Stimulated activated CD8-positive, alpha-beta memory T cell treated with anti-CD3 and anti-CD28 coated beads, Interleukin-4, amount 100 ng/mL, for 48 hours (primary cell): ENCODE measurements at places on chromosomes 4 and X.

- no peak for DNase-seq
Observed at GRCh38 chr4:109671350-109671749, 31.9 kb downstream of the CASP6 start.

DNA sequence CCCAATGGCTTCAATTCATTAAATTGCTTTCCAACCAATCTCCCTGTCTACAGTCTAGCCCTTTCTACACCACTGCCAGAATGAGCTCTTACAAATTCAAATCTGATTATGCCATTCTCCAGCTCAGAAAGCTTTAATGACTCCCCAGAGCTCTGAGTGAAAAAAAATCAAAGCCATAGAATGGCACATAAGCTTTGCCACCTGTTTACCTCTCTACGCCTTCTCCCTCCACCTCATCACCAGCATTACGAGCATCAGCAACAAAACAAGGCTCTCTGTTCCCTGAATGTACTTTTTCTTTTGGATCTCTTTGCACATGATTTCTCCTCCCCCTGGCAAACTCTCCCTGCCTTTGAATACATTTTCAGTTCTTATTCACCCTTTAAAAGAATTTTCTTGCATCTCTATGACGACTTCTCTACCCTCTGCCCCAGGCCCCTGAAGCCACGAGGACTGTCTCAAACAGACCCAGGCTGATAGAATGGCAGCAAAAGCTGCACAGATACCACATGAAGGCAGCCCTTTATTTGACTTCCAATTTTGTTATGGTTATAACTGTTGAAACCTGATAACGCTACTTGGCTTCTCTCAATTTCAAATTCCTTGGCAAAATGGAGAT is 516.0 kb downstream of the PCDH7 start:
- no peak for DNase-seq

DNA sequence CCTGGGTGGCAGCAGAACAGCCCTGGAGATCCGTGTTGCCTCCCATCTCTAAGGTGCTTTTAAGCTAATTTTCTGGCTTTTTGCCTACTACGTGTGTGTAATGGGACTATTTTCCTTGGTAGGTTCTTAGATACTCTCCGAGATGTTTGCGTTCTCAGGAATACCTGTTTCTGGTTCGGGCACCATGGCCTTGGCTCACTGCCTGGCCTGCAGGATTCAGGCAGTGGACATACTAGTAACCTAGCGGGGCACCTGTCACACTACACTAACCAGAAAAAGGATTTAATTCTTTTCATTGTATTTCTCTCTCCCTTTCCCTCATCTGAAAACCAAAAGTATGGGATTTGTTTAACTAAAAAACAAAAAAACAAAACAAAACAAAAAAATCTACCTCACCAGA is 29.2 kb downstream of the FHIP1A start:
- DNase-seq: no peak

DNA sequence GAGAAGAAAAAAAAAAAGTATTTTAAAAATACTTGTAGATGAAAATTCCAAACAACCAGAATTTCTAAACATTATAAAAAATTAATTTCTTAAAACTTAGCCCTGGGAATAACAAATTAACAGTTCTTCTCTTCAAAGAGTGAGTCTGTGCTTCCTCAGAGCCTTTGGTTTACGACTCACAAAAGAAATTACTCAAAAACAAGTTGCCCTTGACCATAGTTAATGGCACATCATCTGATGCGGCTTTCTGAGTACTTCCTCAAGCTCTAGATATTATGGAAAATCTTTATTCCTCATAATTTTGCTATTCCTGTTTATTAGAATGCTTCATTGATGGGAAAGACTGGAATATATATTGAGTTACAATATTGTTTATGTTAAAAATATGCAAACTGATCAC is 23.7 kb downstream of the TAPT1 start:
- DNase-seq: no peak

GRCh38 chr4:814312-814850 is 11.5 kb downstream of the CPLX1 start:
- DNase-seq: no peak

- no peak for DNase-seq
Observed at GRCh38 chr4:181619651-181620050, 623.6 kb upstream of the TENM3 start.

GRCh38 chrX:8034058-8034457 is 106.8 kb upstream of the PNPLA4 start:
- no peak for DNase-seq

GRCh38 chrX:39096599-39096998 is 295.3 kb downstream of the MID1IP1 start:
- no peak for DNase-seq

GRCh38 chr4:88522702-88523324 is 763 bp downstream of the PYURF start:
- peak; percentile 65 for DNase-seq

DNA sequence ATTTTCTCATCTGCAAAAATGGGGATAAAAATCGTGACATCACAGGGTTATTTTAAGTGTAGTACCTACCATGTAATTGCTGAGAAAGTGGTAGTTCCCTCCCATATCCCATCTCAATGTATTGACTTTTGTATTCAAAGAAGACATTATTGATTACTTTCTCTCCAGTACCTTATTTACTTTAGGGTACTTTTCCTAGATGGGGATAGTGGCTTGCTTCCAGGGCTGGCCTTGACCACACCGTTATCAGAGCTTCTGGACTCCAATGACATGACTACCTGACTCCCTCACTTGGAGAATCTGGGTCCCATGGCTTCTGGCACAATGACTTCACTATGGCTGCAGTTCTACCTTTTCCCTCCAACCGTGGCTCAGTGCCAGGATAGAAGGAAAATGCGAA is 58.2 kb upstream of the EOLA2 start:
- DNase-seq: no peak

DNA sequence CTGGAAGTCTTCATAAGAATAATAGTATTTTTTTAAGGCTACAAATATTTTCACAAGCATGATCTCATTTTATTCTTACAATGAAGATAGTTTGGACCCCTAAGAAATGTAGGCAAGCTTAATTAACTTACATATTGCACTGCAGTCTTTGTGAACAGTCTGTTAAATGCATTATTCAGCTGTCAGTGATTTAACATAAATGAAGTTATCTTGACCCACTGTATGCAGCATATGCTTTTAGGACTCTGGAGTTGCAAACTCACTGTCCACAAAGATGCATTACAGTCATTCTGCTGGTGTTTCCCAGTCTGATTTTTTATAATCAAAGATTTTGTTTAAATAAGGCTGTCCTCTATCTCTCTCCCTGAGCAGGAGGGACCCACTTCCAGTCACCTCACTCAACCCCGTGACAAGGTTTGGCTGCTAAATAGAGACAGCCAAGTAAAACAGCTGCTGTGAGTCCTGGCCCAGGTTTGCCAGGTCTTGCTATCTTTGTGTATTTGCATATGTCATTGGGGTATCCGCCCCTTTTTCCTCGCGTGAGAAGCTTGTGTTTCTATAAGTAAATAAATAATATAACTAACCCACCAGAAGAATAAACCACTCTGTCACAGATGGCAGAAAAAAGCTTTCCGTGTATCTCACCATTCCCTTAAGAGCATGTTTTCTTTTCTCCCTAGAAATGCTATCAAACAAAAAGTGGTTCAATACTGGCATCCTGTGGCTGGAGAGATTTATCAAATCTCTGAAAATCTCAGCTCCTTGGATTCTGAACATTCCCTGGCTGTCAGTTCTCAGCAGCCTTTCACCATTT is 67.0 kb downstream of the SLC7A11 start:
- no peak for DNase-seq

DNA sequence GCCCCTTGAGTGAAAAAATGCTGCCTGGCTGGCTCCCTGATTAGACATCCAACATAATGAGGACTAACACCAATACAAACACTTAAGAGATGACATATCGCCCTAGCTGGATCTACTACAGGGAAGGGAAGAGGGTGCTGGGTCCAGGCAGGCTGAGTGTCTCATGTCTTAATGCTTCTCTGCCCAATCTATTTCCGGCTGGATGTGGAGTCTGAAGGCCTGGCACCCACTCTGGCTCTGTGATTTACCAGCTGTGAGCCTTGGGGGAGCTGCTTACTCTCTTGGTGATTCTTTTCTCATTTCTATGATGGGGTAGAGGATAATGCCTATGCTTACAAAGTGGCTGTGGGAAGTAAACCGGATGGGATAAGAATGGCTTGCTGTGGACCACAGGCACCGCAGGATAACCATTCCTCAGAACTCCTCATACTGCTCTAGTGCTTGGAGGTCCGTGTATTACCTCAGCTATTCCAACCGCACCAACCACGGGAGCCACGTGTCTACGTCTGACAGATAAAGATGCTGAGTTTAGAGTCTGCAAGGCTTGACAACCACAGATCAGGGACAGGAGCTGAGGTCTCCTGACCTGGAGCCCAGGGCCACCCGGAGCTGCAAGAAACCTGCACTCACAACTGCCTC is 161.7 kb downstream of the AFAP1 start:
- no peak for DNase-seq

DNA sequence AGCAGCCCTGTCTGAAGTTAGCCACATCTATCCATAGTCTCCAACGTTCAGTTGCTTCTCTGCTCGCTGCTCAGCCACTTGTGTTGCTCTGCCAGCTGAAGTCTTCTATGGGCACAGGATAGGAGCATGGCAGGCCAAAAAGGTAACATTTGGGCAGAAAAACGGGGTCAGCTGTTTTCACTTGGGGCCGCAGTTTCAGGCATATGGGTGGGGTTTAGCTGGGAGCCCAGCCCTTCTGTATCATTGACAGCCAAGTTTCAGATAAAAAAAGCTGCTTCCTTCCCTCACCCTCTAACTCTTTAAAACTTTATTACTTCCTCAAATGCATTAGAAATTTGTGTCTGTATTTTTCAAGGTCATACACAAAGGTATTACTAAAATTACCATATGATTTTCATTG is 18.4 kb upstream of the MANBA start:
- no peak for DNase-seq

GRCh38 chr4:107799669-107800450 is 24.9 kb upstream of the SGMS2 start:
- DNase-seq: no peak

GRCh38 chr4:185920691-185921260 is 108.8 kb upstream of the SORBS2 start:
- no peak for DNase-seq

DNA sequence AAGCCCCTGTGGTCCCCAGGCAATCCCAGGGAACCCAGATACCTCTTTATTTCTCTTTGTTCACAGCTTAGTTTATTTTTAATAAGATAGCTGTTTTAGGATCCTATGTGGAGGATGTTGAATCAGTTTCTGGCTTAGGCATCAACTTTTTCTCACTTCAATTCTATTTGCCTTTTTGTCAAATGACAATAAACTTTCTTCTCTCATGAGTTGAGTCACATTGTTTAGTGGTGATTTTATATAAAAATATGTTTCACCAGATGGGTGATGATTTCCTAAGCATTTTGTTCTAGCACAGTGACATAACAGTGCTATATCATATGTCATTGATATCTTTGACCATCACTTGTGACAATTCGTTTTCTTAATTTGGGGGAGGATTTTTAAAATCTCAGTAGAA is 198.1 kb upstream of the PUDP start:
- DNase-seq: no peak

- DNase-seq: peak; percentile 71
Observed at GRCh38 chrX:40108959-40109287, 11.2 kb upstream of the BCOR start.

DNA sequence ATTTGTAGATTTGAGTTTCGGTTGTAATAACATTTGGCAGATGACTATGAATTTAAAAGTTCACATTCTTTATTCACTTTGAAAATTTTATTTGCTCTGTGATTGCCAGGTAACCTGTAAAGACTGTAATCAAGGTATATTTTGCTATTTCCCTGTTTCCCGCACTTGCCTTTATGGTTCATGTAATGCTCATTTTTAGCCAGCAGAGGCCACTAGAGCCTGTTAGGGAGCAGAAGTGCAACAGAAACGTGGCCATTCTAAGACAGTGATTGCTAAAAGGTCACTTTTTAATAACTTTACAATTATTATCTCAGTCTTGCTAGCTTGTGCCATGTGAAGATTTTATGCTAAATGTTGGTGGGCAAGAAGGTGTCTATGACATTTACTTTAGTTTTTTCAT is 12.4 kb downstream of the YIPF6 start:
- DNase-seq: peak; percentile 32

DNA sequence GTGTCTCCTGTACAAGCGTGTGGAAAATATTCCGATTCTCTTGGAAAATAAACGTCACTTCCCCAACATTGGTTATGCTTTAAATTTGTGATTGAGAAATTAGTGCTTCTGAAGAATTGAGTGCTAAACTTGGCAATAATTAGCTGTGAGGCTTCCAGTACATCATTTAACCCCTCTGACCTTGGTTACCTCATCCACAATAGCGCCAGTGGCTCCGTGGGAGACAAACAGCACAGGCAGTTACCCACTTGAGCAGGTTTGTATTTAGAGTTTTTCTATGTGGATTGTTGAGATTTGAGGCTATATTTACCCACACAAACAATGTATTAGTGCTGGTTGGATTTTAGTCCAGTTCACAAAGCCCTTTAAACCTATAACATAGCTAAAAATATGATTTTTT is 476.5 kb downstream of the NKX6-1 start:
- no peak for DNase-seq
